Activated naive CD4-positive, alpha-beta T cell treated with anti-CD3 and anti-CD28 coated beads, Interleukin-2, amount 10 ng/mL, durations not matched to agents 5 hours and 36 hours (primary cell): ENCODE measurements at places on chromosomes 3 and 15. TPM values are rescaled to one million over a fixed set of nuclear protein-coding genes. Genes with fewer than 3 reads are reported as not detected.

The CRYGS gene
- total RNA-seq, result 5.6 TPM

The ALG1L2 gene
- total RNA-seq, result 0.70 TPM

The STRIT1 gene
- total RNA-seq, result not detected

The CP gene
- total RNA-seq, result not detected

The GPR149 gene
- not detected for total RNA-seq

The IGDCC3 gene
- not detected for total RNA-seq

The STAC gene
- total RNA-seq, result not detected

The GUCA1C gene
- total RNA-seq, result not detected

The ARL8B gene
- 41.8 TPM for total RNA-seq

The DAZL gene
- total RNA-seq, result not detected

The TCF12 gene
- total RNA-seq, result 59.4 TPM

The IQCF5 gene
- not detected for total RNA-seq

The ZNF660 gene
- not detected for total RNA-seq

The IL12A gene
- total RNA-seq, result 0.18 TPM

The RETNLB gene
- total RNA-seq, result not detected

The CPLX3 gene
- total RNA-seq, result not detected

The APOD gene
- not detected for total RNA-seq

The LSG1 gene
- 33.3 TPM for total RNA-seq

The ADPRH gene
- total RNA-seq, result 1.2 TPM

The ATP13A5 gene
- not detected for total RNA-seq
